Activated T-helper 1 cell treated with anti-CD3 and anti-CD28 coated beads, Interleukin-12 subunit alpha, Interleukin-12 subunit beta, Interleukin-2, Interleukin-4 antibody, amounts not matched to agents 30 ng/mL and 10 ng/mL and 1 ng/mL, durations not matched to agents 14 hours and 24 hours and 36 hours (primary cell): ENCODE measurements at places on chromosomes 12 and 14. TPM values are rescaled to one million over a fixed set of nuclear protein-coding genes. Genes with fewer than 3 reads are reported as not detected.
A peak's percentile ranks its signal among the peaks of the same experiment; 100 is the strongest.

GRCh38 chr14:104933746-104934733 is 9.4 kb downstream of the PLD4 start:
- H3K27me3 ChIP-seq, result peaks cover 7% of the 10 kb centered on the region
- peaks cover 5% of the 10 kb centered on the region for H3K4me1 ChIP-seq
- DNase-seq, result no peak
- H3K4me3 ChIP-seq, result peak overlapping the region; percentile 87
- peak overlapping the region; percentile 65 for H3K27ac ChIP-seq
- H3K36me3 ChIP-seq, result peaks cover 2% of the 10 kb centered on the region

DNA sequence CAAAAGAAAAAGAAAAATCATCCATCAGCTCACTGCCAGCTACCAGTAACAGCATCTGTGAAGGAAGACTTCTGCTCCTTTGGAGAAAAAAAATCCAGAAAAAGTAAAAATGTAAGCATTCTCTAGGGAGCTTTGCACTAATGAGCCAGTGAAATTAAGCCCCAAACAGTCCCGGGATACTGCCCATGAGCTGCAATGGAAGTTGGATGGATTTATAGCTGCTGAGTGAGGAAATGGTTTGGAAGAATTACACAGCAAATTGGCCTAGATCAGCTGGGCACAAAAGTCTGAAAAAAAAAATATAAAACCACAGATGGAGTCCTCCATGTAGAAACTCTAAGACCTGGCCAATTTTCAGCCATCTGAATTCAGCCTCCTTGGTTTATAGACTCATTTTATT is 462.9 kb upstream of the USP15 start:
- no peak overlapping the region for H3K27ac ChIP-seq
- DNase-seq, result no peak

- no peaks in the 10 kb centered on the region for H3K4me1 ChIP-seq
- H3K27ac ChIP-seq, result no peak overlapping the region
- H3K4me3 ChIP-seq, result no peak overlapping the region
- H3K27me3 ChIP-seq, result no peaks in the 10 kb centered on the region
- DNase-seq, result no peak
Measured at GRCh38 chr12:60162988-60163720, 567.3 kb downstream of the SLC16A7 start.

Gene P2RX2
- not detected in 2 replicates for total RNA-seq

Gene KRT6C
- total RNA-seq, result not detected in 2 replicates
